ENCODE measurements at places on chromosomes 2 and 18.

DNA sequence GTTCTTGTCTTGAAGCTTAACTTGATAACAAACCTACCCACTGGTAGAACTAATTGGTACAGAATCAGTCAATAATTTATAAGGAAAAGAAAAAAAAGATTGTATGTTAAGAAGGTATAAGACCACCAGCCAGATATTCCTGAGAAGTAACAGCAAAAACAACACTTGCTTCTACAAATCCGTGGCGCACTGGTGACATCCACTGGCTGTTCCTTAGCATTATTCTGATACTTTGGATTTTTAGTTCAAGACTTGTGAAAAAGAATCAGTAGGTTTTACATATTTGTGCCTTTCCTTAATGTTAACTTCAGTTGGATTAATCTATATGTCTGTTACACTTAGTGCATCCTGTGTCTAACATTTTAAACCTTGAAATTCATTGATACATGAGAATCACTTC lies 141.8 kb downstream of the GRB14 start:
- DNase-seq: no peak

GRCh38 chr2:191864628-191865374 lies 17.9 kb upstream of the CAVIN2 start:
- no peak for DNase-seq

DNA sequence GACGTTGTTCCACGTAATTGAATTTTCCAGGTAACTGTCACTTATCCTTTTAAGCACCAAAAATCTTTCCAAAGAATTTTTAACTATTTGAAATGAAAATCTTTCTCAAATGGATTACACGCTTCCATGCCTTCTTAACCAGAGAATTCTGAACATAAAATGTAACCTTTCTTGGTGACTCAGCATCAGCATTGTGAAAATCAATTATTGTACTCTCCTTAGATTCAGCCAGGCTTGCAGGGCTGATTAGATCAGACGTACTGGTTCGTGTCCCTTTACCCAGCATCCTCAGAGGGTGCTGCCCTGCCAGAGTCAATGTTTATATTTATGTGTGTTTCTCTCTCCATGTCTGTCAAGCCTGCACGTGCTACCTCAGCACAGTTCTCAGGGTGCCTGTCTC lies 623.9 kb downstream of the CNTNAP5 start:
- DNase-seq: no peak

- DNase-seq: no peak
These were observed 182.4 kb upstream of the ETAA1 start for GRCh38 chr2:67214585-67215185.

- DNase-seq: no peak
These were observed 17.7 kb downstream of the CXCR1 start for GRCh38 chr2:218149098-218149497.

- no peak for DNase-seq
These were observed 233.5 kb upstream of the ATP5MC3 start for GRCh38 chr2:175414882-175415487.

DNA sequence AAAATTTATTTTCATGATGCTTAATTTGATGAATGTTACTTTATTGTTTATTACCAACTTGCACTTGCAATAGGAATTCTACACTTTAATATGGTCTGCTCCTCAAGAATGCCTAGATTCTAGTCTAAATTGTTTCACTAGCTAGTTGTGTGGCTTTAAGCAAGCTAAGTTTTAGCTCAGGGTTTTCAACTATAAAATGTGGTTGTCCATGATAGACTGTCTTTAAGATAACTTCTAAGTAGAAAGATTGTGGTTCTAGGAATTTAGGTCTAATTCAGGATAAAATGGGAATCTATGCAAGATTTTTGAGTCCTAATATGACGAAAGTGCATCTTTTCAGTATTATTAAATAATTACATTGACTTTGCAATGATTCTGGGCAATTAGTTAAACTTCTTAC lies 294.0 kb downstream of the PLCL1 start:
- no peak for DNase-seq

- DNase-seq: no peak
These were observed 79.4 kb upstream of the ARHGAP28 start for GRCh38 chr18:6650127-6650507.

DNA sequence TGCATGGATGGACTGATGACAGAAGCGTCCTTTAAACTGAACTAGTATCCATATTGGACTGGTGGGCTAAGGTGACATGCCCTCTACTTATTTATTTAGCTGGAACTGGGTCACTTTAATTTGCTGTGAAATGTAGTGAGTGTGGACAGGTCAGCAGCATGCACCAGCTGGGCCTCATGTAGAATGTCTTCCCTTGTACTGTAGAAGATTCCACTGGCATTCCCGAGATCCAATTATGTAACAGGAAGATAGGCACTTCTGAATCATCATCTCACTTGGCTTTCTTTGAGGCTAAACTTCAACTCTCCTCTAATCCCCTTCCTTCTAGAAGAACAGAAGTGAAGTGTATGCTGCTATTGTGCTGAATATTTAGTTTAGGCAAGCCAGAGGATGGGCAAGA lies 296.2 kb downstream of the SLC8A1 start:
- DNase-seq: no peak

- DNase-seq: no peak
These were observed 72.9 kb downstream of the ZBTB7C start for GRCh38 chr18:48336332-48336731.

DNA sequence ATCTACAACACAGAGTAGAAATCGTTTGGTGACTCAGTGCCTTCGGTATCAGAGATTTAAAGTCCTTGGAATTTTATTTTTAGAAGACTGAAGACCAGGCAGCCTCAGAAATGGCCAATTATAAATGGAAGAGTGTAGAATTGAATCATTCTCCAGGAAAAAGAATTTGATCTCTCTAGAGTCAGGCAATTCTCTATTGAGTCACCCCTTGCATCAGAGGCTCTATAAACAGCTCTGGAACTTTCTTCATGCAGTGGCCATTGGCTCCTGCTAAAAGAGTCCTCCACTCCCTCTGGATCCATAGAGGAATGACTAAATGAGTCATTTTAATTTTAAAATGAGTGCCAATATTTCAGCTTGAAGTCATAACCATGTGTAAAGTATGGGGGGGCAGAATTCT lies 816.2 kb downstream of the TDRD15 start:
- no peak for DNase-seq

- DNase-seq: no peak
These were observed 52.7 kb upstream of the CALCRL start for GRCh38 chr2:187500585-187501359.

DNA sequence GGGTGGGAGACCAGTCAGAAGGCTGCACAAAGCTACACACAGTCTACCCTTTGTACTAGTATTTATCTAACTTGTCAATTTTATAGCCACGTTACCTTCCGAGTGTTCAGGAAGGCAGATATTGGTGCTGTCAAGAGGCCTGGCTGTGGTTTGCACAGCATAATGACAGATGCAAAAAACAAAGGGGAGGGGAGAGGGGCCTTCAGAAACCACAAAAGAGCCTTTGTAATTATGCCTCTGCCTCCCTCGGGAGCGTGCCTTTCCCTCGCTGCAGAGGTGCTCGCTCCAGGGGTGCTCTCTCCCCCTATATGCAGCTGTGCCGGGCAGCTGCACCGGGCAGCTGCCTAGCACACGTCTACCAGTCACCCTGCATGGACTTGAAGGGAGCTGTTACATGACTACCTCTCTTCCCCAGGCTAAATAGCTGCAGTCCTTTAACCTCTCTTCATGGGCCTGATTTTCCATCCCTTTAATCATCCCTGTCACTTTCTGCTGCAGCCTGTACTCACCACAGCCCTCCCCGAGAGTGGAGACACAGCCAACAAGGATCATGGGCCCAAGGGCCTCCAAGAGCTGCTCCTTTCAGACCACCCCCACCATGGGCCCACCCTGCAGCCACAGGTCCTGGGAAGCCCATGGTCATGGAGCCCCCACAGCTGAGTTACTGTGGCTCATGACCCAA lies 168.4 kb upstream of the PKDCC start:
- no peak for DNase-seq
